Uterus (tissue), 4 donors: ENCODE measurements at places on chromosomes 5 and 9.

DNA sequence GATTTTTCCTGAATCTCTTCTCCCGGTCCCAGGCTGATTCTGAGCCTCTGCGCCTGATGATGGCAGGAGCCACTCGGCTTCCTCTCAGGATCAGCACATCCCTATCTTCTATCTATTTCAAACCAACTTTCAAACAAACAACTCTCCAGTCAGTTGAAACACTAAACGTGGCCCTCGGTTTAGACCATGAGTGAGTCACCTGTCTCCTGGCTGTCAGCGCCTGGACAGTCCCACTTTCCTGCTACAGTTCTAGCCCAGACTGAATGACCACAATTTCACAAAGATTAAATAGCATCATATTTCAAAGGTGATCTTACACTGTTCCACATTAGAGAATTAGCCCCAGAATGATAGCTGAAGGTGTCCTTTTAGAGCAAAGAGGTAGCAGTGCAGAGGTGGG is 6.2 kb downstream of the SLC6A19 start:
- no peaks in the 10 kb centered on the region for H3K4me1 ChIP-seq
- H3K27ac ChIP-seq = no peak overlapping the region
- no peak for DNase-seq
- H3K36me3 ChIP-seq = no peaks in the 10 kb centered on the region

GRCh38 chr5:142670804-142671203 is 15.1 kb downstream of the FGF1 start:
- H3K4me3 ChIP-seq = no peak overlapping the region
- H3K4me1 ChIP-seq = no peaks in the 10 kb centered on the region
- DNase-seq = no peak
- no peaks in the 10 kb centered on the region for H3K36me3 ChIP-seq
- peak overlapping the region; percentile 29 for H3K27ac ChIP-seq

DNA sequence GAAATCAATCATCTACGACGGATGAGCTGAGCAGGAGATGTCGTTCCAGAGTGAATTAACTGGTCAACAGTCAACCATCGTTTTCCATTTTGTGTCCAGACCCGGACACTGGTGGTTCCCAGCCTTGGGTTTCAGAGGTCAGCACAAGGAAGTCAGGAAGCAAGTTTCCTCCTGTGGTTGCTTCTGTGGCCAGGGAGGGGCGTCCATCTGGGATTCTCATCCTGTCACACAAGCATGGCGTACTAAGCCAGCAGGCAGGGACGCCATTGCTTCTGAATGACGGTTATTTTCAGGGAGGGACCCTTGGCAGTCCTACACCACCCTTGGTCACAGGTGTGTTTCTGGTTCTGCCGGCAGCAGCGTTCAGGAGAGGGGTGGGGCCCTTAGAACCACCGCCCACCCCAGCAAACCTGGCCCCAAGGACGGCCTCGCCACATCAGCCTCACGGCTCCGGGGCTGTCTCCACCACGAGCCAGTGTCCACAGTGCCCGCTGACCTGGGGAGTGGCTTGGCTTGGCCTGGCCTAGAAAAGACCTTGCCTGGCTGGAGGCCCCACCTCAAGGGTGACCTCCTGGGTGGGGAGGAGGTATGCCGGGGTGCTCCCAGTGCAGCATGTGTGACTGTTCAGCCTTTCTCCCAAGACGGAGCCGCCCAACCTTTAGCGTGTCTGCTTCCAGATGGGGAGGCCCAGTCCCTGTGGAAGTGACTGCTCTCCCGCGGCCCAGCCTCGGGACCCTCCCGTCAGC is 25.2 kb downstream of the NDUFS6 start:
- H3K27me3 ChIP-seq = no peaks in the 10 kb centered on the region
- H3K36me3 ChIP-seq = no peaks in the 10 kb centered on the region
- no peak overlapping the region for H3K27ac ChIP-seq
- no peak for DNase-seq
- no peak overlapping the region for H3K4me3 ChIP-seq

- no peak overlapping the region for H3K27ac ChIP-seq
- no peaks in the 10 kb centered on the region for H3K27me3 ChIP-seq
Observed at GRCh38 chr5:167716126-167716775, 575.2 kb upstream of the WWC1 start.

GRCh38 chr5:57193757-57194413 is 20.0 kb downstream of the GPBP1 start:
- H3K27ac ChIP-seq = no peak overlapping the region
- no peak overlapping the region for H3K4me3 ChIP-seq
- no peak for DNase-seq
- no peaks in the 10 kb centered on the region for H3K4me1 ChIP-seq
- no peaks in the 10 kb centered on the region for H3K36me3 ChIP-seq

- no peaks in the 10 kb centered on the region for H3K36me3 ChIP-seq
- no peak overlapping the region for H3K4me3 ChIP-seq
- no peaks in the 10 kb centered on the region for H3K27me3 ChIP-seq
Observed at GRCh38 chr9:111985315-111985714, 88.7 kb downstream of the UGCG start.

GRCh38 chr9:5947912-5948311 is 57.2 kb downstream of the MLANA start:
- H3K36me3 ChIP-seq = no peaks in the 10 kb centered on the region
- H3K4me3 ChIP-seq = no peak overlapping the region
- H3K27ac ChIP-seq = no peak overlapping the region
- DNase-seq = no peak
- no peaks in the 10 kb centered on the region for H3K4me1 ChIP-seq
- H3K27me3 ChIP-seq = no peaks in the 10 kb centered on the region

DNA sequence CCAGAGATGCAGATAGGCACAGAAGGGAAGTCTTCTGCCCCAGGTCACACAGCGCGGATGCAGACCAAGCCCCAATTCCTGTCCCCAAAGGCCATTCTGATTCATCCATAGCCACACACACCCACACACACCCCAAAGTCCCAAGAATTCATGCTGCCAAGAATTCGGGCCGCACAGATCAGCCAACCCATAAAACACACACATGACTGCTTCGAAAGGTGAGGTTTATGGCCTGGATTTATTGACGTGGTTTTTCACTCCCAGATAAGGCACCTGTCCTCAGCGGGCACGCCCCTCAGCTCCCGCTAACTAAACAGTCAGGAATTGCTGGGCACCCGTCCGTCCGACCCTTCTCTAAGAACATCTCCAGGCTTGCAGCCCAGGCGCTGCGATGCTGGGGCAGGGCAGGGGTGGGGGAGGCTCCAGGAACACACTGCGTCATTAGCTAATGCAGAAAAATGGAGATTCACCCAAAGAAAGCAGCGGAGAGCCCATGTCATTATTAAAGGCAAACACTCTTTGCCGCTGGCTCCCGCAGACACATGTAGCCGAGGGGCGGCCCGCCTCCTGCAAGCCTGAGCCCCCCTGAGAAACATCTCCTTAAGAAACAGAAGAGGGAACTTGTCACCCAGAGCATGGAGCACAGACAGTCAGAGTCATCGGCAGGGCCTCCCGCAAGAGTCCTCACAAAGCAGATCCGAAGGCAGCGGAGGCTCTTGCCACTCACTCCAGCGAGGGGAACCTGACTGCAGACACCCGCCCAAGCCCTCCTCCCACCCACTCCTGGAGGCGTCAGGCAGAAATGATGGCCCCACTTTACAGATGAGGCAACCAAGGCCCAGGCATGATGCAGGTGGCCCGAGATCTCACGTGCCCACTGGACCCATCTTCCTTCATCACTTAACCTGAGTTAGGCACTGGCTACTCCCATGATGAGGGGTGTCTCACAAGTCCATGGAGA is 19.9 kb downstream of the VAV2 start:
- no peak for DNase-seq
- no peaks in the 10 kb centered on the region for H3K36me3 ChIP-seq
- peak overlapping the region; percentile 7 for H3K27ac ChIP-seq
- H3K27me3 ChIP-seq = no peaks in the 10 kb centered on the region
- peaks cover 11% of the 10 kb centered on the region for H3K4me1 ChIP-seq

- H3K27ac ChIP-seq = no peak overlapping the region
- DNase-seq = no peak
Observed at GRCh38 chr5:60829490-60830266, 14.4 kb downstream of the ELOVL7 start.

- no peaks in the 10 kb centered on the region for H3K4me1 ChIP-seq
- no peak overlapping the region for H3K27ac ChIP-seq
- no peaks in the 10 kb centered on the region for H3K36me3 ChIP-seq
- no peaks in the 10 kb centered on the region for H3K27me3 ChIP-seq
- DNase-seq = no peak
Observed at GRCh38 chr5:7667216-7667767, 183.6 kb downstream of the CFAP90 start.

- H3K4me3 ChIP-seq = peak overlapping the region; percentile 93
- no peaks in the 10 kb centered on the region for H3K36me3 ChIP-seq
- no peak for DNase-seq
- no peaks in the 10 kb centered on the region for H3K4me1 ChIP-seq
- H3K27ac ChIP-seq = peak overlapping the region; percentile 86
Observed at GRCh38 chr5:159262472-159262858, 625 bp upstream of the UBLCP1 start.

GRCh38 chr9:85522459-85523092 is 219.2 kb downstream of the AGTPBP1 start:
- no peak overlapping the region for H3K27ac ChIP-seq
- H3K27me3 ChIP-seq = no peaks in the 10 kb centered on the region
- H3K4me1 ChIP-seq = no peaks in the 10 kb centered on the region
- no peak for DNase-seq

GRCh38 chr9:114616684-114617520 is 5.8 kb downstream of the TMEM268 start:
- DNase-seq = no peak
- H3K4me1 ChIP-seq = no peaks in the 10 kb centered on the region
- no peak overlapping the region for H3K4me3 ChIP-seq
- H3K27me3 ChIP-seq = no peaks in the 10 kb centered on the region
- H3K36me3 ChIP-seq = no peaks in the 10 kb centered on the region

- no peaks in the 10 kb centered on the region for H3K36me3 ChIP-seq
- DNase-seq = no peak
- no peak overlapping the region for H3K4me3 ChIP-seq
- no peaks in the 10 kb centered on the region for H3K27me3 ChIP-seq
Observed at GRCh38 chr5:137506296-137506695, 7.2 kb upstream of the SPOCK1 start.

- no peak for DNase-seq
- no peak overlapping the region for H3K4me3 ChIP-seq
- no peaks in the 10 kb centered on the region for H3K36me3 ChIP-seq
- no peaks in the 10 kb centered on the region for H3K27me3 ChIP-seq
Observed at GRCh38 chr9:131516100-131516499, 13.4 kb downstream of the POMT1 start.

DNA sequence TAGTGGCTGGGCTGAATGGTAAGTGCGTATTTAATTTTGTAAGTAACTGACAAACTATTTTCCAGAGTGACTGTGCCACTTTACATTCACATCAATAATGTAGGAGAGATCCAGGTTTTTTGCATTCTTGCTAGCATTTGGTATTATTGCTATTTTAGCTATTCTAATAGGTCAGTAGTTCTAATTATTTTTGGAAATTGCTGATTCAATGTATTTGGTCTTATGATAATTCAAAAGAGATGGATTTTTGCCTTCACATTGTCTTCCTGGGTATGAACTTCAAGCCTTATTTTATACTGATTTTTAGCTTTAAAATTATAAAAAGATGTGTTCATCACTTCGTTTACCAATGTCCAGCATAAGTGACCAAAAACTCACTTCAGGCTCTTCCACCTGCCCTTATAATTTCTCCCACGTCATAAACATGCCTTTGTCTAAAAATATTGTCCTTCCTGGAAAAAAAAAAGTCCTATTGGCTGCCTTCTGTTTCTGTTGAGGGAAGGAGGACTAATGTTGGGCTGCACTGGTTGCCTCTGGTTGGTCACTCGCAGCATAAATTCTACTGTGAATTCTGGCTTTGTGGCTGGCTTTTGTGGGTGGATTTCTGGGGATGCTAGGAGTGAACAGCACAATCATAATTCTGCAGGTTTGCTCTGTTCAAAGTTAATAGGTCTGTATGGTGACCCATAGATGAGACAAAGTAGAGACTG is 15.2 kb downstream of the FOXD1 start:
- no peak for DNase-seq
- H3K4me3 ChIP-seq = no peak overlapping the region
- H3K4me1 ChIP-seq = peaks cover 14% of the 10 kb centered on the region

GRCh38 chr5:77356740-77357139 is 135.4 kb downstream of the WDR41 start:
- no peak overlapping the region for H3K4me3 ChIP-seq
- DNase-seq = no peak
- H3K27ac ChIP-seq = no peak overlapping the region
- no peaks in the 10 kb centered on the region for H3K27me3 ChIP-seq
- H3K36me3 ChIP-seq = no peaks in the 10 kb centered on the region

- H3K27ac ChIP-seq = peak overlapping the region; percentile 10
- no peak overlapping the region for H3K4me3 ChIP-seq
Observed at GRCh38 chr9:33506626-33507370, 17.3 kb upstream of the ANKRD18B start.

DNA sequence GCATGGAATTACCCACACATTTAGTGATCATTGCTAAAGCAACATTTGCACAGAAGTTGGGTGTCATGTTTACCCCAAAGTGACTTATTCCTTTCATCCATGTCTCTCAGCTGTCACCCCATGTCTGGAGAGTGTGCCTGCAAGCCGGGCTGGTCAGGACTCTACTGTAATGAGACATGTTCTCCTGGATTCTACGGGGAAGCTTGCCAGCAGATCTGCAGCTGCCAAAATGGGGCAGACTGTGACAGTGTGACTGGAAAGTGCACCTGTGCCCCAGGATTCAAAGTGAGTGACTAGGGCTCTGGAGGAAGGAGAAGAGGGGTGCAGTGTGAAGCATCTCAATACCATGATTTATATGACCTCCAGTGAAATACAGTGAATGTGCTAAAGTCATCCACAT is 99.9 kb upstream of the PRRC1 start:
- no peak for DNase-seq
- H3K4me1 ChIP-seq = no peaks in the 10 kb centered on the region
- no peak overlapping the region for H3K27ac ChIP-seq
- no peak overlapping the region for H3K4me3 ChIP-seq
- no peaks in the 10 kb centered on the region for H3K36me3 ChIP-seq
- H3K27me3 ChIP-seq = no peaks in the 10 kb centered on the region

GRCh38 chr9:80811003-80811402 is 878.3 kb downstream of the TLE1 start:
- no peak for DNase-seq
- no peaks in the 10 kb centered on the region for H3K27me3 ChIP-seq
- H3K4me3 ChIP-seq = no peak overlapping the region
- H3K4me1 ChIP-seq = no peaks in the 10 kb centered on the region
